ENCODE measurements at places on chromosomes 6 and 20.
A peak's percentile ranks its signal among the peaks of the same experiment; 100 is the strongest.

- no peak for DNase-seq
Measured at GRCh38 chr6:139355172-139355571, 19.3 kb downstream of the CITED2 start.

- DNase-seq = no peak
Measured at GRCh38 chr6:28597924-28598722, 72.4 kb downstream of the GPX5 start.

DNA sequence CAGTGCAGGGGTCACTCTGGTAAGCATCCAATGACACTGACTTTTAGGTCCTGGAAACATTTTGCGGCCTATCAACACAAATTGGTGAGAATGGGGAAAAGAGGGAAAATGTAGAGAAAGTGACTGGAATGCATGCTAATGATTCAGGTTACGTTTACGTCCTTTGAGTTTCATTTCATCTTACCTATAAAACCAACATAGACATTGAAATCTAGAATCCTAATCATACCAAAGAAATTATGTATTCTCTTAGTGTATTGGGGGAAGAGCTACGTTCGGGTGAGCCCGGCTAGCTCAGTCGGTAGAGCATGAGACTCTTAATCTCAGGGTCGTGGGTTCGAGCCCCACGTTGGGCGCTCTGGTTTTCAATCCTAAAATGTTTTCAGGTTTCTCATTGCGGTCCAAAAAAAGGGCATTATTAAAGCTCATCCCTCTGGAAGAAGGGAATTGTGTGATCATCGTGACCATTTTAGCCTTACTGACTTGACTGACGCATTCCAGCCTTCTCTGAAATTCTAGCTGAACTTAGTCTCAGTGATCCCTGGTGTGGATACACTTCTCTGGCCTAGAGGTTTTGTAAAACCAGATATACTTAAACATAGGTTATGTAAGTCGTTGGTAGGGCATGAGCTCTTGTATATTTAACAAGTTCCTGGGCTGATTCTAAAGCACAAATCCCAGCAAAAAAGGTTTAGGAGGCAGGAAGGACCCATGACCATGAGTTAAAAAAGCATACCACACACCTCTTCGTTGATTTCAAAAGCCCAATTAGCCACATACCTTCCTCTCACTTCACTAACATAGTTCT, 18.3 kb downstream of the HMGN4 start:
- peak; percentile 12 for DNase-seq

- DNase-seq = no peak
Measured at GRCh38 chr6:110216140-110216539, 35.9 kb downstream of the CDC40 start.

- DNase-seq = peak; percentile 15
Measured at GRCh38 chr6:11042750-11043377, 1.2 kb downstream of the ELOVL2 start.

- DNase-seq = no peak
Measured at GRCh38 chr6:79628466-79629288, 2.5 kb upstream of the SH3BGRL2 start.

DNA sequence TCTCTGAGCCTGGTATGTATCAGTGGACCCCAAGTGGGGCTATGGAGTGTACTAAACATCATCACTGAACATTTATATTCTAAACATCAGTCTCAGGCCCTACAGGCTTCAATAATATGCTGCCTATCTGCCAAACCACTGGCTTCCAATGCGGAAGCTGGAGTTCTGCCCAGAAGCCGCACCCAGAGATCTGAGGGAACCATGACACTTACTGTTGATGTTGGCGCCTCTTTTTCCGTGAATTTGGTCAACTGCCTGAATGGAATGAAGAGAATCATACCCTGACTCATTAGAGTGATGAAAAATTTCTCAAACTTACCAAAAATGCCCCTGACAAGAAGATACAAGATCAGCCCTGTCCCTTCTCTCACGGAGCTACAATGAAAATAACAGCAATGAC, 66.2 kb downstream of the SLC22A23 start:
- no peak for DNase-seq

- DNase-seq = no peak
Measured at GRCh38 chr6:44512868-44513741, 125.6 kb downstream of the CDC5L start.

- DNase-seq = no peak
Measured at GRCh38 chr6:89299466-89299850, 15.6 kb downstream of the GABRR2 start.

DNA sequence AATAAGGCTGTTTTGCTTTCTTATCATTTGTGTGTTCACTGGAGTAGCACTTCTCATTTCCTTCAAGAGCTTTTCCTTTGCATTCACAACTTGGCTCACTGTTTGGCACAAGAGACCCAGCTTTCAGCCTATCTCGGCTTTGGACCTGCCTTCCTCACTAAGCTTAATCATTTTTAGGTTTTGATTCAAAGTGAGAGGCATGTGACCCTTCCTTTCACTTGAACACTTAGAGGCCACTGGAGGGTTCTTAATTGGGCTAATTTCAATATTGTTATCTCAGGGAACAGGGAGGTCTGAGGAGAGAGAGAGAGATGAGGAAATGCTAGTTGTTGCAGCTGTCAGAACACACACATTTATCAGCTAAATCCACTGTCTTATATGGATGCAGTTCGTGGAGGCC, 82.9 kb upstream of the SCAF8 start:
- DNase-seq = no peak

- no peak for DNase-seq
Measured at GRCh38 chr6:152048921-152049320, 241.4 kb downstream of the ESR1 start.

DNA sequence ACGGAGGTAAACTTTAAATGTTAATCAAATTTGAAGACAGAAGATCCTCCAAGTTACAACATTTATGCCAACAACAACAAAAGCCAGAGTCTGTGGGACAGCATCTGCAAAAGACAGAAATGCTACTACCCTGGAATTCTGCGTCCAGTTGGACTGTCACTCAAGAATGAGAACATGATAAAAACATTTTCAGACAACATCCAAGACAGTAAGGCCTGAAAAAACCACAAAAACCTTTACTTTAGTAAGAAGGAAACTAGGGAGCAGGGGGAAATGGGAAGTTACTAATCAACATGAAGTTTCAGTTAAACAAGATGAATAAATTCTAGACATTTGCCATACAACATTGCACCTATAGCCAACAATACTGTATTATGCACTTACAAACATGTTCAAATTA, 77.6 kb downstream of the MLIP start:
- DNase-seq = no peak

DNA sequence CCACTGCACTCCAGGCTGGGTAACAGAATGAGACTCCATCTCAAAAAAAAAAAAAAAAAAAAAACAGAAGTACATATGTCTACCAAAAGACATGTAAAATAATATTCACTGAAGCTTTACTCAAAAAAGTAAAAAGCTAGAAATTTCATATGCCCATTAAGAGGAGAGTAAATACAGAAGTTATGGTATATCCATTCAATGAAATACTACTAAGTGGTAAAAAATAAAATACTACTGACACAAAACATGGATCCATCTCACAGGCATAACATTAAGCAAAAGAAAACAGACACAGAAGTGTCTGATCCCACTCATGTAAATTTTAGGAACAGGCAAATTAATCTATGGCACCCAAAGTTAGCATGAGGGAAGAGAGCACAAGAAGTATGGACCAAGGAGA, 52.6 kb downstream of the TASP1 start:
- no peak for DNase-seq

DNA sequence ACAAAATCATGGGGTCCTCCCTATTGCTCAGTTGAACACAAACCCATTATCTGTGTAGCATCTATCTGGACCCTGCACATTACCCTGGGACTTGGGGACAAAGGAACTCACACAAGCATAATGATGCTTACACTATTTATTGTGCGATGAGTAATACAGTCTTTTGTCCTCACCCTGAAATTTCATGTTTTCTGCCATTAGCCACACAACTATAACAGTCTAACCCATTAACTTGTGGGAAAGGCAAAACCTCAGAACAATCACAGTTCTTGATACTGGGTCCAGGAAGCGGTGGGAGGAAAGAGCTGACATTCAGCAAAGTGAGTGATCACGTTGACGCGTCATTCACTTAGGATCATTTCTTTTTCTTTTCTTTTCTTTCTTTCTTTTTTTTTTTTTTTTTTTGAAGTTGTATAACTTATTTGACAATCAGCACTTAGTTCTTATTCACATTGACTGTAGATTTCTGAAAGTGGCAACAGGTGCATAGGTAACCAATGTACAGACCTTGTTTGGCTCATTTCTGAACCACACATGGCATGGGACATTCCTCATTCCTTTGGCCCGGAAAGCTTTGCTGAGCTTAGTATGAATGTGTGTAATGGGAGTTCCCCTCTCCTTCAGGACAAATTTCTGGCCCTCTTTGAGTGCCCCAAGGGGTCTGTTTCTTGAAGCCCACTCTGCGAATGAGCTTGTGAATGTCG, 94.8 kb upstream of the CNKSR3 start:
- DNase-seq = no peak

DNA sequence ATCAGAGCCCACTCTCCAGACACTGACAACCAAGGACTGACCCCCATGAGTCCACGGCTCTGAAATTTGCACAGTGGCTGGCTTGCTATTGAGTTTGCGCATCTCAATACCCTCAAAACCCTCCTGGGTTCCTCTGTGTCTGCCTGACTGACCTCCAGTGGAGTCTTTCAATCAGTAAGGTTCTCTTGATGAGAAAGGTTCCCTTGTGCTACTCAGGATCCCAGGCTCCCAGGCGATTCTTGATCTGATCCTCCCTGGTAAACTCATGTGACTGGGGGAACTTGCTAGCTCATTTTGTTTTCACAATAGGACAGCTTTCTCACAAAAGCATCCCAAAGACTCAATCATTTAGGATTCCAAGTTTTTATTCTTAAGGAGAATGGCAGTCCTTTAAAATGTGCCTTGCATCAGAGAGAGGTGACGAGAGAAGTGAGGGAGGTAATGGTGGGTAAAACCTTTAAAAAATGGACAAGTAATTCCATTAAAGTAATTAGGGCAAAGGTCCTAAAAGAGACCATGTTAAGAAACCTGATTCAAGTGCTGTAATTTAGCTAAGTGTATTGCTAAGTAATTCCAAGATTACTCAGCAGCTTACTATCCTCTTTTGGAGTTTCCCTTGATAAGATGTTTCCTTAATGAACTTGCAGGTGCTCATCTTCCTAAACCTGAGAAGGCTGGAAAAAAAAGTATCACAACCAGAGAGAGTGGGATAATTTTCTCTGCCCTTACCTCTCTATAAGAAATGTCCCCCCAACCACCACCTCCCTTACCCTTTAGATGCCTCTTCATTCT, 304.7 kb upstream of the SGK1 start:
- no peak for DNase-seq

GRCh38 chr6:156866220-156867015, 89.2 kb downstream of the ARID1B start:
- no peak for DNase-seq

- DNase-seq = peak; percentile 70
Measured at GRCh38 chr6:19753826-19754225, 83.3 kb upstream of the ID4 start.

GRCh38 chr20:3248167-3248992, 9.4 kb upstream of the SLC4A11 start:
- no peak for DNase-seq

DNA sequence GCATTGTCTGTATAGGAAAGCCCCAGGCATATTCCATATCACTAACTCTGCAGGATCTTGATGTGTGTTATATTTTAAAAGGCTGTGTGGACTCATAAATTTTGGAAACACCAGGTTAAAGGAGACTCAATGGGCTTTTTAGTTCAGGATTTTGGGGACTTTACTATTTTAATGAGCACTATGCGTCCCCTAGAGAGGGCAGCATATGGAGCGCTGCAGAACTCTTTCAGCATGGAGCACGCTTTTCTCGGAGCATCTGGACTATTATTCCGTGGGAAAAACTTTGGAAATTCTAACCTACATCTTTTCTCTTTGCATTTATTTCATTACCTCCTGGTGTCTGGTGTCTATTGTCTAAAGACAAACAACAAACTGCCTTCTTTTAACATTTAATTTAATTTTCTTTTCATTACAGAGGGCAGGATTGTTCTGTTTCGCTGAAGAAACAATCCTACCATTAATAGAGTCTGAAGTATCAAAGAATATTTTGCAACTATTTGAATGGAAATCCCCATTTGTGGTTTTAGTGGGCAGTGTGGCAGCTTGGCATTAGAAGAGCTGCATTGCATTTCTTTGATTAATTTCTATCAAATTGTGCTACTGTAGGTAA, 399.9 kb upstream of the HSF2 start:
- no peak for DNase-seq

DNA sequence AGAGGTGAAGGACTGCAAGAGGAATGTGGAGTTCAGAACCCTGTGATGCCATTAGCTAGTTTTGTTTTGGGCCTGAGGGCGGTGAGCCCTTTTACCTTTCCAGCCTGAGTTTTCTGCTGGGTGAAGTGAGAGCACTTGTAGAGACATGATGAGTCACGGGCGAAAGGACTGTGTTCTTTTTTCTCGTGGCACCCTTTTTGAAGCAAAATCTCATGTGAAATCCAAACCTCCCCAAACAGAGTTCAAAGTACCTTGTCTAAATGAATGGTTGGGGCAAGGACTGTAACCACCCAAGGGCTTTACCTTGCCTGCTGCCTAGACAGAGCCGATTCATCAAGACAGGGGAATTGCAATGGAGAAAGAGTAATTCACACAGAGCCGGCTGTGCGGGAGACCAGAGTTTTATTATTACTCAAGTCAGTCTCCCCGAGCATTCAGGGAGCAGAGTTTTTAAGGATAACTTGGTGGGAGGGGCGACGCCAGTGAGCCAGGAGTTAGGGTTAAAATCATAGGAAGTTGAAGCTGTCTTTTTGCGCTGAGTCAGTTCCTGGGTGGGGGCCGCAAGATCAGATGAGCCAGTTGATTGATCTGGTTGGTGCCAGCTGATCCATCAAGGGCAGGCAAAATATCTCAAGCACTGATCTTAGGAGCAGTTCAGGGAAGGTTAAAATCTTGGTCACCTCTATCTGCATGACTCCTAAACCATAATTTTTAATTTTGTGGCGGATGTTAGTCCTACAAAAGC, 25.8 kb downstream of the SAMD5 start:
- DNase-seq = no peak

- no peak for DNase-seq
Measured at GRCh38 chr6:137754366-137754765, 112.7 kb upstream of the TNFAIP3 start.

DNA sequence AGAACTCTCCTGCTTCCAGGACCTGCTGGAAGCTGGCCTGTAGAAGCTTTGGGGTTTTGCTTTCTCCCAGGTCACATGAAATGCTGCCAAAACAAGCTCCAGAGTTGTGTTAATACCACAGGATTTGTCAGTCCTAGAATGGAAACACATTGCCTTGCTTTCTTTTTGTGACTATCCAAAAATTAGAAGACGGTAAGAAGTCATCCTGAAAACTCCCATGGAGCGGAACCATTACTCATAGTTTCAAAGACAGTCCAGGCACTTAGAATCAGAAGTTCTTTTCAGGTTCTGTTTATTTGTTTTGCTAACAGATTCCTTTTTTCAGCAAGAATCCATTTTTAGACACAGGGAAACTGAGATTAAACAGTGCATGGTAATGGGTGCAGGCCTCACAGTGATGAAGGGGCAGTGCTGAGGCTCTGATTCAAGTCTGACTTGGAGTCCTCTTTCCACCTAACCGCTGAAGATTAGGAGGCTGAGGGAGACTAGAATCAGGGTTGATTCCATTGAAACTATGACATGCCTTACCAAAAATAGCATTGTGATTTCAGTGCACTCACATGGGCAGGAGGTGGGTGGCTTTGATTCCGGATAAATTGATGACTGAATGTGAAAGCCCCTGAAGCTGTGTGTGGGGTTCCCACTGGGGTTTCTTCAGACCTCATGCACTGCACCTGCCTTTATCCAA, 72.2 kb upstream of the NAA20 start:
- no peak for DNase-seq

All from NCI-H345 (cell line).